ENCODE measurements at places on chromosomes 3 and 15. TPM values are rescaled to one million over a fixed set of nuclear protein-coding genes. Genes with fewer than 3 reads are reported as not detected.

EBLN2 gene
- 11.0 TPM for total RNA-seq

WNT5A gene
- 0.36 TPM for total RNA-seq

GOLGA8J gene
- not detected for total RNA-seq

SI gene
- total RNA-seq = not detected

IRAK2 gene
- 1.6 TPM for total RNA-seq
